Stimulated activated naive CD4-positive, alpha-beta T cell treated with Interleukin-2 at 50 U/mL for 16 hours (primary cell): ENCODE measurements at places on chromosomes 3 and 15.

DNA sequence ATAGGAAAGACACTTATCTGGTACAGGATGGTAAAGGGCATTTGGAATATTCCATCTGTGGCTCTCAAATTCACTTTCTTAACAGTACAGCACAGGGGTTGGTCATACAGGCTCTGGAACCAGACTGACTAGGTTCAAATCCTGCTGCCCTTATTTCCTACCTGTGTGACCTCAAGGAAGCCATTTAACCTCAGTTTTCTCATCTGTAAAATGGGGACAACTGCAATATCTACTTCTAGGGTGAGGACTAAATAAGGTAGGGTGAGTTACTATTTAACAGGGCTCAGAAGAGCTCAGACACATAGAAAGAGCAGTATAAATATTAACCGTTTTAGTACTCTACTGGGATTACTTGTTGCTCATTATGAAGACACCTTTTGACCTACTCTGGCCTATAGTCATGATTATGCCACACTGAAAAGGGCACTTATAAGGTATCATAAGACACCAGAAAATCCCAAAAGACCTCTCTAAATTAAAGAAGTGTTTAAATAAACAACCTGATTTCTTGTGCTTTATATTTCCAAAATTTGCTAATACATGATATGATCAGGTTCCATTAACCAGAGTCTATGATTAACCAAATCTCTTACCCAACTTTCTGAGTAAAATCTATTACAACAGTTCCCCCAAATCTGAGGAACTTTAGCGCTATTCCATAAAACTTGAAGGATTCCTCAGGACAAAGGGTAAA is 6.5 kb downstream of the RFTN1 start:
- DNase-seq: no peak

DNA sequence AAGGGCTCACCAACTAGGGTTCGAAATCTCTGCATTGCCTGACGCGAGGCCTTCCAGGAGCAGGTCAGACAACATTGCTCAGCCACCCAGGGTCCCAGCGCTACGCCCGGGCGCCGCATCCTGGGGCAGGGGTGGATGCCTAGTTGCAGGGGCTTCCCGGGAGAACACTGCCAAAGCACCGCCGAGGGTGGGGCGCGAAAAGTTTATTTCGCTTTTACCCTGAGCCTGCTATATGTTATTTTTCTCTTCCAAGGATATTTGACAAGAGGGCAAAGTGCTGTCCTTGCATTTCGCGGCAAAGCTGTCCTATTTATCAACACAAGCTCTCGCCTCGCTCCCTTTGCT is 549 bp upstream of the SOX14 start:
- no peak for DNase-seq

DNA sequence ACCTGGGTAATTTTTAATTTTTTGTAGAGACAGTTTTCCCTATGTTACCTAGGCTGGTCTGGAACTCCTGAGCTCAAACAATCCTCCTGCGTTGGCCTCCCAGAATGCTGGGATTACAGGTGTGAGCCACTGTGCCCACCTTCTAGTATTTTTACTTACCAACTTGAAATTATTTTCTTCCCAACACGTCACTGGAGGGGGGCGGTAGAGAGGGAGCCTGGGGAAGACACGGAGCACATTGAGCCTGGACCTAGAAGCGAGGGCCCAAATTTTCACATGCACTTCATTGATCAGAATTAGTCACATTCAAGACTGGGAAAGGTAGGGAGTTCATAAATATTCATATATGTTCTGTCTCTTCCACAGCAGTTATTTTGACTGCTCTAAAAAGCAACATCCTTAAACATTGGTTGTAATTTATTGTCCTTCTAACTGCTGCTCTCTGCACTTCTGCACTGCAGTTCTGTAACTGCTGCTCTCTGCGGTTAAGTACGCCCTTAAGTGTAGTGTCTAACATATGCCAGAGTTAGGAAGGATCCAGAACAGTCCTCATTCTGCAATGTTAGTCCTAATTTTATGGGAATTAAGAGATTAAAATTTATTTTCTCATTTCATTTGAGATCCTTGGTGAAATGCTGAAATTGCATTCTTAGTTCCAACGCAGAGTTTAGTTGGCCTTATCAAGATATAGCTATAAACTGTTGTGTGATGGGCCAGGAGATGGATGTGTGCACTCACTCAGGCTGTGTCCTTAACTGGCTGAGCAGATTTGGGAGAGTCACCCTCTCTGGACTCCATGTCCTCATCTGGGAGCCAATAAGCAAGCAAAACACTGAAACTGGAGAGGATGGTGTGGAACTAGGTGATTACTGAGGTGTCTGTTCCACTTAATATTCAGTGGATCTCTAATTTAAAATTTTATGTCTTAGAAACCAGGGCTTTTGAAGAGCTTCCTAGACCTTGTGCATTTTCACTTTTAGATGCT is 98.2 kb downstream of the STRIT1 start:
- DNase-seq: no peak

DNA sequence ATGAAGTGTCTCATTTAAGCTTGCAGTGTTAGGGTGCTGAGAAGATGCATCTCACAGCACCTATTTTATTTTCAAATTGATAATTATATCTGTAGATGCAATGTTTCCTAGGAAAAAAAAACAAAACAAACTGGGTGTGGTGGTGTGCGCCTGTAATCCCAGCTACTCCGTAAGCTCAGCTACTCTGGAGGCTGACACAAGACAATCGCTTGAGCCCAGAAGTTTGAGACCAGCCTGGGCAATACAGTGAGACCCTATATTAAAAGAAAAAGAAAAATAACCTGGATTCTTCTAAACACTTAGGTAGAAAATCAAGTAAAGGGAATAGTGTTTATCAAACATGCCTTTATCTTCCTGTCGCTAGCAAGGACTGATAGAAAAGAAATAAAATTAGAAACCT is 1.9 kb downstream of the MINDY2 start:
- DNase-seq: no peak

DNA sequence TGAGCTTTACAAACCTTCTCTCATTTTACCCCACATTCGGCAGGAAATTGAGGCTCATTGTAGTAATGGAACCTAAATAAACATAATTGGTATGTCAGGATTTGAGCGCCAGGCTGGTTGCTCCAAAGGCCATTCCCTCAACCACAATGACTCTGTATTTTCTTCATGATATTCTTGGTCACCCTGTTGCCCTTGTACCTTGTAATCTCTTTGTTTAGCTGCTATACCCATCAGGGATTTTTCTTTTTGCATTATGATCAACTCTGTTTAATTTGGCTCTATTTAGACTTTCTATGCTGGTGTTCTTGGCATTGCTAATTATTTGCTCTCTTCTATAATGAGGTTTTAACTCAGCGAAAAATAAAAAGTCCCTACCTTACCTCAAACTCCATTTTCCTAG is 29.8 kb downstream of the DUOX2 start:
- no peak for DNase-seq

DNA sequence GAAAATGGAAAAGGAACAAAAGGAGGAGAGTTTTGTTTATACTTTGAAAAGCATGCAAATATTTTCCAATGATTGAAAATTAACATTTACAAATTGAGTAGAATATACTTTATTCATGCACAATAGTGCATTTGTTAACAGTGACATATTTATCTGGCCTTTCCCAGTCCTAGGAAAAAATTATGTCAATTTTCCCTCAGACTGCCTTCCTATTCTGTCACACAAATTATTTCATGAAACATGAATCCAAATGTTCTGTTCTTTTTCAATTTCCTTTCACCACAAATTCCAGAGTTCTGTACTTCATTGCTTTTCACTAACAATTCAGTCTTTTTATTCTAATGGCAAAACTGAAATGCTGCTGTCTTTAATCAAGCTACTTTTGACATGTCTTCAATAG is 945.1 kb downstream of the ROBO1 start:
- no peak for DNase-seq

DNA sequence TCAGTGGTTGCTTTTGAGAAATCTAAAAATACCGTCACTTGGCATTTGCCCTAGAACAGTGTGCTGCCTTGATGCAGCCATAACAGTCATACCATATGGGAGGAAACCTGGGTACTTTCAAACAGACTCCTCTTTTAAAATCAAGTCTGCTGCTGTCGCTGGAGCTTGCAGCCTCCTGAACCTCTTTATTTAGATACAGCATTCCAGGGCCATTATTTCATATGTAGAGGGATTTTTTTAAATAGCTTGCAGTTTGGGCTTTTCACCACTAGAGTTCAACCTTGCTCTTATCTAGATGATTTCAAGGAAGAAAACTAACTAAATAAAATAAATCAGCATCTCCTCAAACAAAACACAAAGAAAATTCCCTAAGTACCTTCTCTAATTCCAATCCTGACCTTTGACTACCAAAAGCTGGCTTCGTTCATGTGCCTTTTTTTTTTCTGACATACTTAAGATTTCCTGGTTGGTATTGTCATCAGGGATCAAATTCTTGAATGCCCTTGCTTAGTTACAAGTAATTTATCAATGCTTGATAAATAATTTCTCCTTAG is 111.6 kb downstream of the KBTBD8 start:
- DNase-seq: no peak

- no peak for DNase-seq
Observed at GRCh38 chr15:36506733-36507356, 72.6 kb upstream of the CDIN1 start.

DNA sequence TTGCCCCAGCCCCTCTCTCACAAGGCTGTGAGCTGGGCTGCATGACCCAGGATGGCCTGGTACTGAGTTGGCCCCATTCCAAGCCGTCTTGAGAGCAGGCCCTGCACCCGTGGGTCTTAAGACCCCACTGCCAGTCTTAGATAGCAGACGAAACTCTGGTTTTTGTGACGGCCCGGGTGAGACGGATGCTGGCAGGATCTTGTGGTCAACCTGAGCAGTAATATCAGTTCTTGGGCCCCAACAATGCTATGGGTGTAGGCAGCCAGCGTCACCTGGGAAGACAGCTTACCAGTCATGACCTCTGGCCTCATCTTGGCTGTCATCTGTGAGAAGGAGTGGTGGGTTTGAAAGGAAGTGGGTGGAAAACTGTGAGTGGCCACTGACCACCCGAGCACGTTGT is 305.8 kb downstream of the ARRDC4 start:
- no peak for DNase-seq

DNA sequence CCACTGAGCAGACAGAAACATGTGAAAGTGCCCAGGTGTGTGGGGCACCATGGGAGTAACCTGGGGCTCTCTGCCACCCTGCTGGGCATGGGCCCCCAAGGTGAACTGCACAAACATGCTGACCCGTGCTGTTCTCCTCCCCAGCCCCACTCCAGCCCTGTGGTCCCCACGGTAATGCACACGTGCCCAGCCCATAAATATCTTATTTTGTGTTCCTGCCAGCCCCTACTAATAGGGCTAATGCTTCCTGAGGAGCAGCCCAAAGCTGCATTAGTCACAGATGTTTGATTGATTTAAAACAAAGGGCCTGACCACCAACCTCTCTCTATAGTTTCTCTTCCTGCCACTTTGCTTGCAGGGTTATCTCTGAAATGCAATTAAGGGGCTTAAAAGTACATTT is 95.4 kb downstream of the ABHD5 start:
- no peak for DNase-seq

DNA sequence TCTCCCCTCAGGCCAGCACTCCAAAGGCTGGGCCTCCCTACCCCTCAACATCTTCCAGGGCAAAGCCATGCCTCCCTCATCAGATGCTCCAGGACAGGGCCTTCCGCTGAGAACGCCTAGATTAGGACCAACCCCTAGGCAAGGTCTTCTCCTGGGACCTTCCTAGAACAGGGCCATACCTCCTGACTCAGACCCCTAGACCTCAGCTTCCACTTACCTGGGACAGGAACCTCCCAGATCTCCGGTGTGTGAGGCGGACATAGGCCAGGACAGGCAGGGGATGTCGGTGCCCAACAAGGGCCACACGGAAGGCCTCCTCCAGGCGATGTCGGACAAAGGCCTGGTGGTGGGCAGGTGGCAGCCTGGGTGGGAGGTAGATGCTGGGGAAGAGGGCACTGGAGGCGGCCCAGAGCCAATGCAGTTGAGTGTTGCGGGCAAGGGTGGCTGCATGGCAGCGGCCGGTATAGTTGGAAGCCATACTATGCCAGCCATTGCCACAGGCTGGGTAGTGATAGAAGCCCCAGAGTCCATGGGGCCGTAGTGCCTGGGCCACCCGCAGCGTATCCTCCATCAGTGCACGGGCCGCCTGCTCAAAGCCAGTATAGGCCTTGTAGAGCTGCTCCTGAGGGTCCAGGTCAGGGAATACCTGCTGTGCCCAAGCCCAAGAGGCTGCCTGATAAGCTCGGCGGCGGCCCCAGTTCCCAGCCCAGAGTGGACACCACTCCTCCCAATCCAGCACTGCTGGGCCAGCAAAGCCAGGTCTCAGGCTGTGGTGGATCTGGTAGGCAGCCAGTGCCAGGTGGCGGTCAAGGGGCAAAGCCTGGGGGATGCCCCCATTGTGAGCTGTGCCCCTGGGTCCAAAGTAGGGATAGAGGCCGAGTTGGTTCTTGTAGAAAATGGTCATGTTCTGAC is 2.5 kb upstream of the IFRD2 start:
- DNase-seq: no peak

- no peak for DNase-seq
Observed at GRCh38 chr3:42014458-42014920, 52.6 kb upstream of the ULK4 start.

DNA sequence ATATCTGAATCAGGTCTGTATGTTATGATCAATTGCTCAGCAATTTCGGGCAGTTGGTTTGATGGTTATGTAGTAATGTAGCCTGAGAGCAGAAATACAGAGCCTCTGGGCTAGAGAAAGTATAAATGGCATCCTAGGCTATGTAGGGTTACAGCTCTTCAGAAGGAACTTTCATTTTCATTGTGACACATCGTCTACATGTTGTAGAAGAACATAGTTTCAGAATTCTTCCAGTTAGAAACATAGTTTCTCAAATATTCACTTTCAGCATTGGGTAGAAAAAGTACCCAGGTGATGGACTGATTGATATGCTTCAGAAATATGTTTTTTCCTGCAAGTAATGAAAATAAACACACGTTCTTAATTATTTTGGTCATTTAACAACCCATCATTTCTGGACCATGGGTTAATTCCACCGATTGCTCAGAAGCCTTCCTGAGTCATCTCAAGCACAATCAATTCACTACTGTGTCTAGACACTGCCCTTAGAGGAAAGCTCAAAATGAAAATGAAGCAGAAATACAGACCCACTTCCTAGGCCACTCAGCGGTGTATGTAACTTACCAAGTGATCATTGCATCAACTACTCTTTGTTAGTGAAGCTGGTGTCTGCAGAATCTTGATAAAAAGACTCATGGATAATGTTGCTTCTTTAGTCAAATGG is 88.8 kb upstream of the TSEN2 start:
- DNase-seq: no peak

DNA sequence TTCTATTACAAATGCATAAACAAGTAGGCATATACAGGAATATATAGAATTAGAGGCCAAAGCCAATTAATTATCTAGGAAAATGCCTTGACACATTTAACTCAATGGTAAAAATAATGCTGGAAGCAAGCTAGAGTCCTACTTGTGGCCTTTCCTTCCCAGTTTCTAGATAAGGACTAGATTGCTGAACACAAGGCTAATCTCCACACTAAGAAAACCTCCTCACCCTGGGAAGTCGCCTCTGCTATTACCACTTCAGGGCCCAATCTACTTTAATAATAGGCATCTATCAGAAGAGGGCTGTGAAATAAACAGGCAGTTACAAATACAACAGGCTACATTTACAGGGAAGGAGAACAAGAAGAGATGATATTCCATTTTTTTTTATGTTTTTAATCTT is 80.5 kb upstream of the PRICKLE2 start:
- no peak for DNase-seq

- DNase-seq: no peak
Observed at GRCh38 chr3:134646086-134646485, 4.7 kb downstream of the KY start.

GRCh38 chr3:139529662-139530061 is 9.9 kb downstream of the RBP1 start:
- no peak for DNase-seq
